CD4-positive, alpha-beta T cell treated with Interleukin-10 for 1 hour (primary cell): ENCODE measurements at places on chromosomes 1 and 21.

DNA sequence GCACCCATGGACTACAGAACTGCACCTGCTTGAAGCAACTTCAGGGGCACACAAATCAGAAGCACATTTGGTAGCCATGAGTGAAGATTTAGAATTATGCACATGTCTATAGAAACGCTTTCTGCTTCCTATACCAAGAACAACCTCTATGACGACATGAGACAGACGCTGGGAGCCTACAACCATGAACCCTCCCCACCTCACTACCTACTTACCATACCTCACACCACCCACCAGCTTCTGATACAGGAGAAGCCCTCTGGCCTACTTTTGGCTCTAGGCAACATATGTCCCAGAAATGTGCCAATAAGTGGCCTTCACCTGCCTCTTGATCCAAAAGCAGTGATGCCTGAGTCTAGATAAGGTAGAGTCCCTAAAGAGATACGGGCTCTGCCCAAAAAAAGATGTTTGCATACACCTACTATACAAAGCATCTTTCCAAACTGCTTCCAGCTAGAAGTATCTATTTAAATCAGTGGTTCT is 58.5 kb downstream of the SLC45A1 start:
- no peak for DNase-seq

DNA sequence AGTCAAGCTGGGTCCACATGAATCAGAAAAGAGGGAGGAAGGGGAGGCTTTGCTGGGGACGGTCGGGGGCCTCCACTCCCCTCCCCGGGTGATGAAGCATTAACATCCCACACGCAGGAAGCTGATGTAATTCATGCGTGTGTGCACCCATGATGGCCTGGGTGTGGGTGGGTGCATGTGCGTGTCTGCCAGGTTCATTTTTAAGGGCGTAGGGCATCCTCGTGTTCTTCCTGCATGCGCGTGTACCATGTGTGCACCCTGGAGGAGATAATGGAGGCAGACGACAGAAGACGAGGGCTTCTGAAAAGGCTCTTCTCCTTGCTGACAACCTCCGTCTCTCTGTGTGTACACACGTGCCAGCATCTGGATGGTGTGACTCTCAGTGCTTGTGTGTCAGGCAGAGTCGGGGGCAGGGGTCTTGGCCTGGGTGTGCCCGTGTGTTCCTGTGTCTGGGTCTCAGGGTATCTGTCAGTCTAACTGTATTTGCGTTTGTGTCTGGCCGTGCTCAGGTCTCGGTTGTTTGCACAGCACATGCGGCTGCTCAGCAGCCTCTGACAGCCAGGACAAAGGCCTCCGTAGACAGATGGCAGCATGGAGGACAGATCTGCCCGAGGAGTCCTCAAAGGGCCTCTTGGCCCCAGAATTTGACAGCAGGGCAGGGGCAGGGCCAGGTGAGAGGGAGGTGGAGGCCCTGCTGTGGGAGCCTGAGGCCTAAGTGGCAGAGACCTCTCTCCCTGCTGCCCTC is 2.4 kb downstream of the RAP1GAP start:
- DNase-seq: no peak

GRCh38 chr1:193569096-193569982 is 382.9 kb upstream of the B3GALT2 start:
- peak; percentile 54 for DNase-seq

DNA sequence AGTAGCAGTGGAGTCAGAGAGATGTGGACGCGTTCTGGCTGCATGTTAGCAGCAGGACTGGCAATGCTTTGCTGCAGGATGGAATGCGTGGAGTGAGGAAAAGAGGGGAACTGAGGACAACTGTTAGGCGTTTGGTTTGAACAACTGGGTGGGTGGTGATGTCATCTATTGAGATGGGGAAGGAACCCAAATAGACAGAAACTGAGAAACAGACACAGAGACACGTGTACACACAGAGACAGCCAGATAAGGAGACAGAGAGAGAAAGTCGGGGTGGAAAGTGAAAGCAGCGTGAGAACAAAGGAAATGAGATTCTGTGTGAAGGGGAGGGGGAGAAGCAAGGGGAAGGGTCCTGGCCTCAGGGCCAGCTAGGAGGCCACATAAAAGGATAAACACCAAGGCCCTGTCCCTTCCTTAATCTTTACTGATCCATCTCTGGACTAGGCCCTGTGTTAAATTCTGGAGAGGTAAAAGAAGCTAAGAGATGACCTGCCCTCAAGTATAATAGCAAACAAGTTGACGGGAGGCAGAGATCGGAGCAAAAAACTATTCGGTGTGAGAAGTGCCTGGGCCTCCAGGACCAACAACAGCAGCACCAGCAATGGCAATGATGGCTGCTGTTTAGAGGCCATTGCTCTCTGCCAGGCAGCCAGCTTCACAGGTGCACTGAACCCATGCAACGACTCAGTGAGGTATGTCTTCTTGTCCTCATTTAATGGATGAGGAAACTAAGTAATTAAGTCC is 31.6 kb downstream of the VWA5B1 start:
- DNase-seq: peak; percentile 20

DNA sequence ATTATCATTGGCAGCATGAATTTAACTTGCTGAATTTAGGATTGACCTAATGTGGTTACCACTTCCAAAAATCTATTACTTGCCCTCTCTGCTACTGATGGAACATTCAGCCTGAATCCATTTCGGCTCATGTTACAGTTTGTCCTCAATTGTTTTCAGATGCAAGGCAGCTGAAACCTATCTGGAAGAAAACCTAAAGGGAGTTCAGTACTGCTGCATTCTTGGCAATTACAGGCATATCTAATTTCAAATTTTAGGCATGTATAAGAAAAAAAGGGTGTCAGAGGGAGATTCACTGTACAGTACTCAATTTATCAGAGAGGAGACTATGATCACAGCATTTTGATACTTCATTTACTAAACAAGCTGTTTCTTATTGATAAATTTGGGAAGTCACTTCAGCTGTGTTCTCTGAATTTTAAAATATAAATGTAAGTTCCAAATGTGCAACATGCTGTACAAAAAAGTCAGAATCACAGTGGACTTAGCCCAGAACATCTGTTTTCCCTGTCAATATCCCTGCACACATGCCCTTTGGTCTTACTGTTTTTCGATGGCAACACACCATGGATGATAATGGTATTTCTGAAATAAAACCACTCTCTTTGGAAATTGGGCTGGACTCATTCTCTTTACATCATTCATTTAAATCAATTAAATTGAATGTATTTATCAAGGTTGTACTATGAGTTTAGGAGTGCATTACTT is 651.6 kb upstream of the ADGRL4 start:
- no peak for DNase-seq

DNA sequence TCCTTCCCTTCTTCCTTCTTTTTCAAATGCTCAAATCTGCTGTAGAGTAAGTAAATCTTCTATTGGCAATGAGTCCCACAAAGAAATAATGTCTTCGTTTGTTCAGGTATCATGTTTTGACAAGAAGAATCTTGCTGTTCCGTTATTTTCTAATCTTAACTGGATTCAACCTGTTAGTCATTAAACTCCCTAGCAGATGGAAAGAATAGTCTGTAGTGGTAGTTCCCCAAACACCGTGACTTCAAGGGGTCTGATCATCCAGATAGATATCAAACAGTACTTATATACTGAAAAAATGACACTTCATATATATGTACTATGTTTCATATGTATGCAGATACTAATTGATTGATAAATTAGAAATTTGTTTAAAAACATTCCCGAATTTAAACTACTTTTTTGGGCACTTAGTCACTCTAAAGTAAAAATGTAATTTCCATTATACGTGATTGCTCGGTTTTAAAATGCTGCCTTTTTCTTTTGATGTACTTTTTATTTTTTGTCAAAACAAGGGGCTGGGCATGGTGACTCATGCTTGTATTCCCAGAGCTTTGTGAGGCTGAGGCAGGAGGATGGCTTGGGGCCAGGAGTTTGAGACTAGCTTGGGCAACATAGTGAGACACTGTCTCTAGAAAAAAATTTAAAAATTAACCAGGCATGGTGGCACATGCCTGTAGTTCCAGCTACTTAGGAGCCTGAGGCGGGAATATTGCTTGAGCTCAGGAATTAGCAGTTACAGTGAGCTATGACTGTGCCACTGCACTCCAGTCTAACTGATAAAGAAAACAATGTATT is 335.7 kb upstream of the SNX7 start:
- DNase-seq: no peak

GRCh38 chr1:203478231-203478630 is 2.6 kb downstream of the PRELP start:
- no peak for DNase-seq

GRCh38 chr1:55694310-55694801 is 479.2 kb upstream of the USP24 start:
- DNase-seq: no peak

GRCh38 chr1:217495249-217495648 is 135.6 kb downstream of the GPATCH2 start:
- no peak for DNase-seq

- no peak for DNase-seq
These were observed 9.4 kb downstream of the EPHA2 start for GRCh38 chr1:16146279-16147155.

DNA sequence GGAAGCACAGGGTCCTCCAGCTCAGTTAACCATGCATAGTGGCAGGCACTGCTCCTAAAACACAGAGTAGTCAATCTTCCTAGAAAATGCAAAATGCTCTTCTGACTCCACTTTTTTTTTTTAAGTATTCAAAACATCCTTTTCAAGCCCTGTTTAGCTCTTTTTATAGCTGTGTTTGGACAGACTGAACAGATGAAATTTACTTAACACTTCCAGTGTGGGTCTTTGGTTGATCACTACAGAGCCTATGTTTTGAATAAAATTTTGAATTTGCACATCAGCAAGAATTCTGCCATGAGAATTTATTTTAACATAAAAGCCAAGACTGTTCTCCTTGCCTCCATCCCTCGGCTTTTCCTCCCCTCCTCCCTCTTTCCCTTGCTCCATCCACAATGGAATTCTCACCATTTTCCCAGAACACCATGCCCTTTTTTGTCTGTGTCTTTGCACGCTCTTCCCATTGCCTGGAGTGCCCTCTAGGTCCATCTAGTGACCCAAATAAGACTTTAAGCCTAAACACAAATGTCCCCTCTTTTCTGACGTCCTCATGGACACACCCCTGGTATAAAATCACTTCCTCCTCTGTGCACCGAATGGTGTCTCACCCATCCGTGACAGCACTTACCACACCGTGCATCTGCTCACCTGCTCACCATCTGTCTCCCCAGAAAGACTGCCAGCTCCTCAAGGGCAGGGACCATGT is 24.0 kb upstream of the CPT2 start:
- peak; percentile 19 for DNase-seq

GRCh38 chr21:25329227-25329825 is 278.0 kb downstream of the MRPL39 start:
- DNase-seq: no peak

DNA sequence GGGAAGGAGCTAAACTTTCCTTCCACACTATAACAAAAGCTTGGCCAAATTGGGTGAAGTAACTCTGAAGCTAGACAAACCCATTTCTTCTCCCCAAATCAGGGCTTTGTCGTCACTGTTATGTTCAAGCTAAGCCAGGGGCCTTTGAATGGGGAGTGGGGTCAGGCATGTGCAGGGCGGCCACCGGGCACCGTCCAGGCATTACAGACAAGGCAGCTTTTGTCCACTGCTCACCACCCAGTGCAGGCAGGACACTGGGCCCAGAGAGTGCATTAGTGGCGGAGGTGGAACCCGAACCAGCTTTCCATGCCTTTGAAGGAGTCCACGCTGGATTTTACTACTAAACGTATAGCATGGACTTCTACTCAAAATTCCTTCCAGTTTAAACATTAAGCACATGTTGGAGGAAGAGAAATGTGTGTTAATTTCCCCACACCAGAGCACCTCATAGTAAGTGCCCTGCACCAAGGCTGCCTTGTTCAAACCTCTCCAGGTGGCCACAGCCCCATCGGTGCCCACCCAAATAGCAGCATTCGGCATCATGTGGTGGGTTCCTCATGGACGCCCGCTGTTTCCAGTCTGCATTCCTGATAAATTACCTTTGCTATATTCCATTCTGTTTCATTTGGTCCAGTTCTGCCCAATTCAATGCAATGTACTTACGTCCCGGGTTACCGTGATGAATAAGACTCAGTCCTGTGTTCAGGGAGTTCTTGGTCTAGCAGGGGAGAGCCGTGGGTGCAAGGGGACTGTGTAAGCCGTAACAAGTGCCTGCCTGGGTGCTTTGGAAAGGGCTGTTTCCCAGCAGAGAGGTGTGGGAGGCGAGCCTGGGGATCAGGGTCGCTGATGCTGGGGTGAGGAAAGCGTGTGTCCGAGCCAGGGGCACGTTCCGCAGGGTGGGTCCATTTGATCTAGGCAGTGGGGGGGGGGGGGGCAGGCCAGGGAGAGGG is 1.6 kb downstream of the UBASH3A start:
- no peak for DNase-seq

GRCh38 chr1:168000656-168001055 is 63.8 kb upstream of the MPC2 start:
- DNase-seq: no peak

DNA sequence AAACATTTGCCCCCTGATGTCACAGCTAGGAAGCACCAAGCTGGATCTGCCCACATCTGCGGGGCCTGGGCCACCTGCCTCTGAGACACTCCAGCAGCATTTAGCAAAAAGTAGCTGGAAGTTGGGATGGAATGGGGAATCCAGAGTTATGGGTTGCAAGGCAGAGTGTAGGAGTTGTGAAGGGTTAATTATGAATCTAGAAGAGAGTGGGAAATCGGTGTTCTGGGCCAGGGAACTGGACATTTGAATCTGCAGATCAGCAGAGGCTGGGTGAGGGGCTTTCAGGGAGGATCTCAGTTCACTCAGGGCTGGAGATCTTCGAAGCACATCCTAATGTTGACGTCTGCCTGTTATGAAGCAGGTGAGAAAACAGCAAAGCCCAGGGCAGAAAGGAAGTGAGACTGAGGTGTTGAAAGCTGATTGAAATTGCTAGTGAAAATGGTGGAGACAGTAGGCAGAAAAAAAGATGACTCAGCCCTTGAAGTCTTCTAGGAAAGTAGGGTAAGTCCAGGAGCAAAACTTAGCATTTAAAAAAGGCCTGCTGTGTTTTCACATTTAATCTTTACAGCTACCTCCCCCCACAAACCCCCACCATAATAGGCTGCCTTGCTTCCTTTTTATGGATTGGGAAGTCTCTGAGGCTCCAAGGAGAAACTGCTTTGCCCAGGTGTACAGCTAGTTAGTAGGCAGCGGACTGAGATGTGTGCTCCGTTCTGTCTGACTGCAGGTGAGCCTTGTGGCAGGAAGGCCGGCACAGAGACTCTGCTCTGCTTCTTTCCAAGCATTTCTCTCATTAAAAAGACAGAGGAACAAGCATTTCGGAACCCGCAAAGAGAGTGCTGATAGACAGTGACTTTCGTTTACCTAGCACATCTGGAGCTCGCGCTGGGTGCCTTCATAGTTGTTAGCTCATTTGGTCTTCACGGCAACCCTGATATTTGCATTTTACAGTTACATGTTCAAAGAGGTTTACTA is 7.2 kb downstream of the VANGL1 start:
- DNase-seq: peak; percentile 13

GRCh38 chr1:183515002-183515689 is 42.8 kb downstream of the SMG7 start:
- DNase-seq: no peak

- no peak for DNase-seq
These were observed 10.8 kb downstream of the IL24 start for GRCh38 chr1:206908038-206908437.

DNA sequence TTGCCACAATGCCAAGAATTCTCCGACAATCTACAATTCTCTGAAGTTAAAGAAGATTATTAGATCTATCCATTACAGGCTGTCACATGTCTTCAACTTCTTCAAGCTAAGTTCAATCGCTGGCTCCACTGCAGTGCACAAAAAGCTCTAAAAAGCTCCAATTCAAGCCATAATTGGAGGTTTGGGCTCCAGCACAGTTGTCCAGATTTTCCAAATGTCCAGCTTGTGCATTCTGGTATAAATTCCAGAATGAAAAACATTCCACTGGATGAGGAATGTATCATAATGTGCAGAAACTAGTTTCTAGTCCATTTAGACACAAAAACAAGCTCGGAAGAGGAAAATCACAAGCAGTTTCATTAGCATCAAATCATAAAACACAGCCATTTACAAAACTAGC is 138.6 kb downstream of the NRIP1 start:
- no peak for DNase-seq
